ENCODE measurements at places on chromosomes 7 and 10.

DNA sequence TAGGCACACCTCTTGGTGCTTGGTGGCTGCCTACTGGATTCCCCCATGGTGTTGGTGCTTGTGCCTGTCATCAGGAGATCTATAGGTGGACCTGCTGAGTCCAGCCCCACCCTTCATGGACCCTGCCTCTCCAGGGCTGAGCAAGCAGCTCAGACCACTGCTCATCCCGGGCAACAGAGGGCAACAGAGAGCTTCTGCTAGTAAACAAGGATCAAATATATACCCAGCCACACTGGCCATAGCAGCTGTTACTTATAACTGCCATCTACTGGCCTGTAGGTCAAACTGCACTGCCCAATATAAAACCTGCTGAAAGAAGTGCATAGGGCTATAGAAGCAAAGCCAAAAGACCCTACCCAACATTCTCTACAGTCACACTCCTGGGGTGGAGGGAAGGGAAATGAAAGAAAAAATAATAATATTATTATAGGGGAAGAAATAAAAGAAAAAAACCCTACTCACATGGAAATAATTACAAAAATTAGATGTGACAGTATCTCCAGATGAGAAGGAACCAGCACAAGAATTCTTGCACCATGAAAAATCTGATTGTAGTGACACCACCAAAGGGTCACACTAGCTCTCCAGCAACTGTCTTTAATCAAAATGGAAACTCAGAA lies 54.9 kb upstream of the ZNF800 start:
- DNase-seq, result peak; percentile 5

DNA sequence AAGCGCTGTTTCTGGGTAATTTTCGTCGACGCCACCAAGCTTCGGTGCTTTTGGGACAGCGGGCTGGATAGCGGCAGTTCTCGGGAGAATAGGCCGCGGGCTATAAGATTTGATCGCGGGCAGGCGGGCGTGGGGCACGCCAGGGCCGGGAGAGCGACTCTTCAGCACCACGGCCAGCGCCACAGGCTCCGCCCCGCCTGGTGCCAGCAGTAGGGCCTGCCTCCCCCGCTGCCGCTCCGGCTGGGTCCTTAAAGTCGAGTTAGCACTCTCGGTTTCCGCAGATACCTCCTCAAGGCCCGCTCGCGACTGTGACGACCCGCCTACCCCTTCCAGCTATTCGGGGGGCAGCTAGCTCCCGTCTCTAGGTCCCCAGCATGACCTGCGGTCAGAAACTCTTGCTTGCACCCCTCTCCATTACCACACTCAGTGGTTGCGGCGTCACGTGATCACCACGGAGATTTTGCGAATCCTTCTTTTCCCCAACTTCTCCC lies 9.4 kb downstream of the NXPH1 start:
- peak; percentile 99 for DNase-seq

- DNase-seq, result no peak
These were observed 50.8 kb downstream of the CYTH3 start for GRCh38 chr7:6221340-6222319.

DNA sequence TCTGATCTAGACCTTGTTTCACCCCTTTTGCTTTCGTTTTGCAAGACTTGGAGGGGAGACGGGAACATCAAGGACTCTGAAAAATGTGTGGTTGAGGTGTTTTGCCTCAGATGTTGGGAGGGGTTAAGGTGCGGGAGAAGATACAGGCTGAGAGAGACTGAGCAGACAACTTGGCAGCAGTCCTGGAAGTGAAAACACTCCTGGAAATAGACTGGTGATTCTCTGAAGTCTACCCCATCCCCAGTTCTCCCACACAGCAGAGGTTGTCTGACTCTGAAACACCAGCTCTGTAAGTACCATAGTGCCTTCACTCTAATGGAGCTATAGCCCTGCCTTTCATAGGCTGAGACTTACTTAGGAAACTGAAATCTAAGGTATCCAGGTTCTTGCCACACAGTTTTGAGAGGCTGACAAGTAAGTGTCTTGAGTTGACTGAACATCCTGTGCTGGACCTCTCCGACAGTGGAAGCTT lies 152.5 kb downstream of the PPP1R9A start:
- no peak for DNase-seq

GRCh38 chr10:44959247-44960087 lies at the start of gene RASSF4:
Gene RASSF4, plus strand, starts transcription at chr10:44959802. Its CDS starts 10,401 bp downstream, at chr10:44970203.
- DNase-seq, result peak; percentile 95

All from nephron progenitor cell (in vitro differentiated cells).